ENCODE measurements at places on chromosomes 3 and 15.

DNA sequence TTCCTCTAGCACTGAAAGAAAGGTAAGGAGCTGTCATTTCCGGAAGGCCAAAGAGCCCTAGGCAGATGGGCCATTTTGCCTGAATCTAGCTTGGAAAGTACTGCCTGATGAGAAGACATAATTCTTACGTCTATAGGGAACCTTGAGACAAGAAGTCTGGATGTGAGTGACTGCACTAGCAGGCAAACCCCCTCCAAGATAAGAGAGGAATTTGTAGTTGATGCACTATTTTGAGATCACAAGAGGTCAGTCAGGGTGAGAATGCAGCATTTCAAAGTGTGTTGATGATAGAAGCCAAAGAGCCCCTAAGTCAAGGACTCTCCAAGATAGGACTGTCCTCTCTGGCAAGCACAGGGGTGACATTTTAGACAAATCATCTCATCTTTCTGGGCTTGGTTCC lies 99.2 kb downstream of the HES1 start:
- DNase-seq: no peak

- no peak for DNase-seq
These were observed 264.4 kb downstream of the CHL1 start for GRCh38 chr3:461006-461405.

DNA sequence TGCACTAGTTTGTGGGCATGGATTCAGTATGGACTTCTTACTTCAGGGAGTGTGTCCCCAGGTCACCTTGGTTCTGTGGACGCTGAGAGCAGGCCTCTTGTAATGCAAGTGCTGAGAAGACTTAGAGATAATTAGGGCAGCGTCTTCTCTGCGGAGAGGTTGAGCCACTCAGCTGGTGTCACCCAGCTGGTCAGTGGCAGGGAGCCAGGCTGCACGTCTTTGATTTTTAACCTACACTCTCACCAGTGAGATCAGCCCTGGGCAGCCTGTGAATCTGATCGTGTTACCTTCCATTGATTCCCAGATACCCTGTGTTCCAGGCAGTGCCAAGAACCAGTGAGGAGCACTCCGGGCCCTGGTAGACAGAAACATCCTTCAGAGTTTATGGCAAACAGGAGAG lies 92.6 kb downstream of the SLCO3A1 start:
- DNase-seq: no peak

DNA sequence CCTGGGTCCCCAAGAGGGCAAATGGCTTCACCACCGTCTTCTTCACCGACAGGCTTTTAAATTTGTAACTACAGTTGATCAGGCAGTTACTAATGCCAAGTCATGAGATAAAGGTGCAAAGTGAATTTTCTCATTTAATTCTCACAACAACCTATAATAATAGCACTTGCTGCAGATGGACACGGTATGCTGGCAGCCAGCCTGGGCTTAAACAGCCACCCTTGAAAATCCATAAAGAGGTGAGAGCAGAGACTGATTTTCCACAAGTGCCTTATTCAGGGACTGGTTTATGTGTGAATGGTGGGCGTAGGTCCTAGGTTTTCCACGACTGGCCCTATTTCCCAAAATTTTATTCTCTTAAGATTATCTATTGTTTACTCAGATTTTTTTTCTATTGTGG lies 117.8 kb downstream of the RAB11A start:
- no peak for DNase-seq

GRCh38 chr3:113606539-113607218 lies 74.3 kb downstream of the SIDT1 start:
- no peak for DNase-seq

DNA sequence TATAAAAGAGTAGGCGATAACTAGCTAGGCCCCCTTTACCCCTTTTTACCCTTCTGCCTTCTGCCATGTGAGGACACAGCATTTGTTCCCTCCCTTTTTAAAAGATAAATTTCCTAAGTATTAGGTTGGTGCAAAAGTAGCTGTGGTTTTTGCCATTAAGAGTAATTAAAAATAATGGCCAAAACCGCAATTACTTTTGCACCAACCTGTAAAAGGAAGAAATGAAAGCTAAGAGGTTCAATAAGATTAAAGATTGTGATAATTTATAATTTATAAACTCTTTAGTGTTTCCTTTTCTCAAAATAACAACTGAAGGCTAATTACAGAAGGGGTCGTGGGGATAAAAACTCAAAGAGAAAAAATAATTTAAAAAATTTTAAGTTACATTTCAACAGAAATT lies 283.5 kb upstream of the PDZRN3 start:
- no peak for DNase-seq

DNA sequence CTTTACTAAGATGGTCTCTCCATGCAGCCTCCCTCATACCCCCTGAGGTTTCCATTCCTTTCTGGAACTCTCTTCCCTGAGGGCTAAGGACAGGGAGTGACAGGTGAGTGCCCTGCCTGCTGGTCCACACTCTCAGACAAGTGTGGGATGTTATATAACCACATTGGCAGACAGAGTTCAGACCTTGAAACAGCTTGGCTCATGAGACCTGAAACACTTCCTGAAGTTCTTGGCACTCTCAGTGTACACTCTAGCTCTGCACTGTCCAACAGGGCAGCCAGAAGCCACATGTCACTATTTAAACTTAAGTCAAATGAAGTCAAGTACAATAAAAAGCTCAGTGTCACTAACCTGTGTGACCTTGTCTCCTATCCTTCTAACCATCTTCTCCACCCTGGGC lies 188.5 kb downstream of the ZNF621 start:
- DNase-seq: no peak

- peak; percentile 77 for DNase-seq
These were observed 3.8 kb upstream of the GABPB1 start for GRCh38 chr15:50358845-50359244.

- no peak for DNase-seq
These were observed 76.7 kb upstream of the STRIT1 start for GRCh38 chr3:155370198-155370597.

DNA sequence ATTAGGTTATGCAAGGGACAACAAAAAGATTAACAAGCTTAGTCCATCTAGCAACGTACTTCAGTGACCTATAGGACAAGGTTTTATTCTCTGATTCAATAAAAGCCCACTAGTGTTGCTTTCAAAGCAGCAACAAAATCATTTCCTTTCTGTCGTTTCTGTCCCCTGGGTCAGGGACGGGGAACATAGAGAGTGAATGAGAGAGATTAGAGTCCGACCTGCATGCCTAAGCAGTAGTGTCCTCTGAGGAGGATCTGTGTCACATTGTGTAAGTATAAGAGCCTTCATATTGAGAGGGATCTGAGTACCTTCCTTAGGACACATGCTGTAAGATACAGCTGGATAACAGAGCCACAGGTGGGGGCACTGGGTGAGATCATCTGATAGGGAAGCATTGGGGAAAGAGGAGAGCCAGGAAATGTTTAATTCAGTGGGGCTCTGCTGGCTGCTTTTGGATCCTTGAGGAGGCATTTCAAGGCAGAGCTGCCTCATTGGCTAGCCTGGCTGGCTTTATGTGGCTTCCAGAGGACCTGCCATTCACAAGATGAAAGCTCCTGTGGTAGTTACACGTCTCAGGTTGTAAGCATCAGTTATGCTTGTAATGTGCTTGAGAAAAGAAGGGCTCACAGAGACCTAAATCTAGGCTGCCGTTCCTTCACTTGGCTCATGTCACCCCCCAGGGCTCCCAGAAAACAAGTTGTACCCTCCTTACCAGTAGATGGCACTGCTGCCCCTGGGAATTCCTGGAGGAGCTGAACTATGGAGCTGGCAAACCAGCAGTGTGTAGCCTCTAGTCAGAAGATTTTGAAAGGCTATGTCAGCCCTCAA lies 2.7 kb downstream of the TMEM108 start:
- peak; percentile 69 for DNase-seq

GRCh38 chr15:100430411-100430810 lies 88.6 kb upstream of the ADAMTS17 start:
- DNase-seq: no peak

DNA sequence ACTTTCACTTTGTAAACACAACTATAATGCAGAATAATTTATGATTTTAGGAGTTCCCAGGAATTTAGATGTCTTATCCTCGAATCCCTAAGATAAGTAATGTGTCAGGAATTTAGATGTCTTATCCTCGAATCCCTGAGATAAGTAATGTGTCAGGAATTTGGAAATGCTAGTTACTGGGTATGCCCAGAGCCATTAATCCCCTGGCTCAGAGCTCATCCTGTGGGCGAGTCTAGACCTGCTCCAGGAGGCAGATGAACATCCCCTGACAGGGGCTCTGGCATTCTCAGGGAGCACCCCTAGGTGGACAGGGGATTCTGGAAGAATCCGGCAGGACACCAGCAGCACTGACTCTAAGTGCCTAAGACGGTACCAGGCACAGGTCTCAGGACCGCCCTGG lies 163.3 kb downstream of the ARRDC4 start:
- DNase-seq: no peak

DNA sequence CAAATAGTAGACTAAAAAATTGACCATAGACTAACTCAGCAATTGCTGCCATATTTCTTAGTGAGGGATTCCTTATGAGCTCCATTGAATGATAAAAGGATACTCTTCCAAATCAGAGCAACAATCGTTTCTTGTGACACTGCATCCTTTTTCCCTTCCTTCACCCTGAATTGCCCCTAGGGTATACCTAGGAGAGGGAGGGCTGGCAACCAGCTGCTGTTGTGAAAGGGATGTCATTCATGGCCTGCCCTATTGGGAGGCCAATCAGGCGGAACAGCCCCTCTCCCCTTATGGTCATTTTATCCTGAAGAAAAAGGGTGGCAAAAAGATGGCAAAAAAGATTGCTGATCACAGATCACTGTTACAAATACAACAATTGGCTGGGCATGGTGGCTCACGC lies 26.3 kb downstream of the B3GNT5 start:
- DNase-seq: no peak

DNA sequence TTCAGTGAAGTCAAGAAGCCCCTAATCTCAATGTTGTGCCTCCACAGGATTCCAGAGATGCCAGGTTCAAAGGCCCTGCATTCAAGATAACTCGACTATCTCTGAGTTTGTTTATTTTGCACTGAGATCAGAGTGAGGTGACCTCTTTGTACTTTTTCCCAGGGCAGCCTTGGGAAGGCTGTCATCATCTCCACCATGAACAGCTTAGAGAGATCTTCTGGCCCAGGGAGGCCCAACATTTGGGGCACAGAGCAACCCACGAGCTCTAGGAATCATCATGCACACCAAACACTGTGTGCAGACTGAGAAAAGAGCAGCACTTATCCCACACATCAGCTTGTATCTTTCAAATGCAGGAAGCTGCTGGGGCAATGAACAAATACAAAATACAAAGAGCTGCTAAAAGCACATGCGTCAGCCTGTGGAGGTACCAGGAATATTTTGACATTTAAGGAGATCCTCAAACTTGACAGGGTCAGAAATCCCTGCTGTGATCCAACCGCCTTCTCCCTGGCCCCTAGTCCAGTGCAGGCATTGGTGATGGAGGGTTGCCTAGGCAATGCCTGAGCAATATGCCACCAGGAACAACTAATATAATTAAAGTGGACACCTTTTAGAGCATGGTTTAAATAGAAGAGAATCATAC lies 33.6 kb downstream of the TRIM42 start:
- DNase-seq: no peak

DNA sequence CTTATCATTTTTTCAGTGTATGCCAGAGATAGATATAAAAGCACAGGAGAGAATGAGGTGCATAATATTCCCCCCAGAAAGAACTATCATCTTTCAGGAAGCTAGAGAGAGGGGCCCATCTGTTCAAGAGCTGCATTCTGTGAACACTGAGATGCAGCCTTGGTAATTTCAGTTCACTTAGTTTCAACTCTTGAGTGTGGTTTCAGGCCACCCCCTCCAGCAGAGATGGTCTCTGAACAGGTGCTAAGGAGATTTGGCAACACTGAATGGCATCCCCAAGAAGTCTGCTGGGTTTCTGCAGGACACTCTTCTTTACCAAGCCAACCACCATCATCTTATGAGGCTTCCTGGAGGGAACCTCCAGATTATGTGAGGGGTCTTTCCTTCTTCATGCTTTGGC lies 30.4 kb upstream of the LIMD1 start:
- DNase-seq: no peak

DNA sequence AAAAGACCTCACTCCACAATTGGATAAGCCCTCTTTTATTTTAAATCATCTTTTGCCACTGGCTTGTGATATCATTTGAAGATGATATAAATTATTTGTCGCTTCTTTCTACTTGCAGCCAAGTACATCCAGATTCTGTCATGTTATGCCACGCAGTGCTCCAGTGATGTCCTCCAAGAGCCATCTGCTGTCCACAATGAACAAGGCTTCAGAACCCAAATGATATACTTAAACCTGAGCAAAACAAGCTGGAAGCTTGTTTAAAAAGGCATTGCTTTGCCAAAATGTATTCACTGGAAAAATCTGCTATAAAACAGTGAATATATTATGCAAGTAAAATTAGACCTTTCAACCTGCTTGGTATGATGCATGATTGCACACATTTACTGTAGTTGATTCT lies 58.8 kb upstream of the ARL6 start:
- no peak for DNase-seq

DNA sequence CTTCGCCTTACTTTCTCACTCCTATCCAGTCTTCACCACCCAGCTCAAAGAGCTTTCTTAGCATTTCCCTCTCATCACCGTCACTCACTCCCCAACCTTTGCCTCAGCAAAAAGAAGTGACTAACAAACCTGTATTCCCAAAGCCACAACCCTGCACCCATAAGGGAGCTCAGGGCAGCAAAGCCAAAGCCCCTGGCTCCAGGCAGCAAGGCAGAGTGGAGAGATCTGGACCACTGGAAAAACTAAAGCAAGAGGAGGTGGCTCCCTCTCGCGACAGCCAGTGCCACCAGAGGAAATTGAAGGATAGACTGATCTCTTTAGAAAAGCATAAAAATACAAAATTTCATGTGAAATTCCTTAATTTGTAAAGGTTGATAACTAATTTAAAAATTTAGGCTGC lies 25.1 kb upstream of the CDCP1 start:
- DNase-seq: no peak

DNA sequence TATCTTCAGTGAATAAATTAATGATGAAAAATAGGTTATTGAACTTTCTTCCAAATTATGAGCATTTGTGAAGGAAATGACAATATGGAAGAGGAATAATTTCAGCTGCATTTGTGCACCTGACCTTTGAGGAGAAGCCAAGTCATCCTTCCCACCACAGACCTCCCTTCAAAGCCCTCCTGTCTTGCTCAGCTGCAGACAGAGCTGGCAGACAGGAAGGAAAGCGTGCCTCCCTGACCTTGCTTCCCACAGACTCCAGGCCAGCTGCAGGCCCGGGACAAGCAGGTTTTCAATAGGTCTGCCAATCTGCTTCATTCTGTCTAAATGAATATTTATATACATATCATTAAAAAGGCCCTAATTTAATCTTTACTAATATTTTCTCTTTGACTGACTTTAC lies 152.9 kb upstream of the RBMS3 start:
- DNase-seq: no peak

DNA sequence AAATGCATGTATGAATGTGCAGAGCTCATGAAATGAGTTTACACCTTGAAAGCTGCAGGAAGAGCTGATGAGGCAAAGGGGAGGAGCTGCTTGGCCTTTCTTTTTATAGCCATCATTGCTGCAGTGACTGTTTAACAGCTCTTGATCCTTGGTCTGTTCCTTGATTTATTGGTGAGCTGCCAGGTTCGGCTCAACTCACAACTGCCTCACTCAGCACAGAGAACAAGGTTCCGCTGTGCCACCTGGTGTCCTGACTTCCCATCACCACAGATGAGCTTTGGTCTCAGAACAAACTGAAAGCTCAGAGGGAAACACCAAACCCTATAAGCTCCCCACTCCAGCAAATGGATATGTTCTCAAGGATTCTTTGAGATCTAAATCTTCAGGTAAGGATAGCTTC lies 626.1 kb downstream of the MAGI1 start:
- no peak for DNase-seq

GRCh38 chr15:66390678-66391077 lies 4.0 kb downstream of the MAP2K1 start:
- peak; percentile 46 for DNase-seq

GRCh38 chr3:69052472-69052898 lies 352 bp upstream of the TMF1 start:
- no peak for DNase-seq

Data from hematopoietic multipotent progenitor cell treated with erythropoietin and hydrocortisone succinate and interleukin-3 and kit ligand, for 8 days (in vitro differentiated cells).